Cortex of kidney (tissue), 1 donor: ENCODE measurements at places on chromosomes 1 and 21.

GRCh38 chr1:175133673-175134435, 58.7 kb downstream of the KIAA0040 start:
- no peak for DNase-seq

DNA sequence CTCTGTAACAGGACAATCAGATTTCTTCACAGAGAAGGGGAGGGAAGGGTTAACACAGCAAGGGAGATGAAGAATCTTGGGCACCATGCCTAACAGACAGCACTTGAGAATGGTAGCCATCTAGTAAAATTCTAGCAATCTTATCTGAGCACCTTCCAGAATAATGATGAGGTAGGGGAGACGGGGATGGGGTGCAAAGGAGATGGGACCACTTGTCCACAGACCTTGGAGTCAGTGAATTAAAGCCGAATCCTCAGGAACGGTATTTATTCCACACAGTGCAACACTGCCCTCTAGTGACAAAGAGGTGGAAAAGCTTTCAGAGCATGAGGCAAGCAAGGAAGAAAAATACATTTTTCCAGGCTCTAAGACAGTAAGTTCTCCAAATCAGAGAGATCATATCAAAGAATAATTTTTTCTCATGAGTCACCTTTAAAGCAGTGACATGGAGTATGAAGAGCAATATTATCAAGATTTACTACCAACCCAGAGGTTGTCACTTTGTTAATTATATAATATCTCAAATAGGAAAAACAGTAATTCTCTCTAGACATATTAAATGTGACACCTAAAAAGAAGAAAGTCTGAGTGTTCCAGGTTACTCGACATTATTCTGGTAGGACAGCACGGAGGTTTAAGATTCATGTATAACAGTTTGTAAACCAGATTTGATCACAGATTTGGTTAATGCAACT, 43.3 kb upstream of the LPAR3 start:
- DNase-seq = no peak

GRCh38 chr1:166153525-166154314, 13.1 kb downstream of the FAM78B start:
- no peak for DNase-seq

GRCh38 chr1:19410393-19410792, 74.9 kb downstream of the CAPZB start:
- no peak for DNase-seq

- no peak for DNase-seq
These were observed 213.3 kb upstream of the DAB1 start for GRCh38 chr1:57637155-57637554.

DNA sequence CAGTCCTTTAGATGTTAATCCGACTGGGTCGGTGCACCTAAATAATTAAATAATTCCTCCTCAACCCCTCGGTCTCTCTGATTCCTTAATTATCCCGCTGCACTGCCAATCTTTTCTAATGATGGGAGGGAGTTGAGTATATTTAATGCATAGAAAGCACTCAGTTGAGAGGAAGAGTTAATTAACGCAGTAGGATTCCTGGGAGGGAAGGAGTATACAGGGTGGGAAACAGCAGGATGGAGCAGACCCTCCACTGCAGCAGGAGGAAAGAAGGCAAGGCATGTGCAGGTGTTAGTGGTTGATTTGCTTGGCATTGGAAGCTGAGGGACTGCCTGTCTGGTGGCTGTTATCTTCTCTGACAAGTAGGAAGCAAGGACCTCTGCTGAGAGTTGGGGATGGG, 9.9 kb upstream of the REN start:
- no peak for DNase-seq

GRCh38 chr1:3369446-3370076, 84.9 kb upstream of the ARHGEF16 start:
- no peak for DNase-seq

- DNase-seq = no peak
These were observed 43.8 kb downstream of the CD53 start for GRCh38 chr1:110916669-110917306.

DNA sequence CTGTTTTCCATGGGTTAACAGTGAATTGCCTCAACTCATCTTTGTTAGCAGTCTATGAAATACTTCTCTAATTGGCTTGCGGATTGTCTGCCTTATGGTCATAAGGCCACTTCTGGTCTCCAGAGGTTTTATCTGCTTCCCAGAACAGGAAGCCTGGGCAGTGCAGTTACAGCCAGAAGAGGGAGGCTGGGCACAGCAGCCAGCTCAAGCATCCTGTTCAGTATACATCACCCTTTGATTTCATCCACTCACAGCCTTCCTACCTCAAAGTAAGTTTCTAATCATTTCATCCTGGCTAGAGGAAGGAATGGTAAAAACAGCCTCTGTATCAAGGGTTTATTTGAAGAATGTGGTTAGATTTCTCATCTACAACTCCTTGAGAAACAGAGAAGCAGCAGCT, 311.5 kb upstream of the DEPDC1 start:
- no peak for DNase-seq

DNA sequence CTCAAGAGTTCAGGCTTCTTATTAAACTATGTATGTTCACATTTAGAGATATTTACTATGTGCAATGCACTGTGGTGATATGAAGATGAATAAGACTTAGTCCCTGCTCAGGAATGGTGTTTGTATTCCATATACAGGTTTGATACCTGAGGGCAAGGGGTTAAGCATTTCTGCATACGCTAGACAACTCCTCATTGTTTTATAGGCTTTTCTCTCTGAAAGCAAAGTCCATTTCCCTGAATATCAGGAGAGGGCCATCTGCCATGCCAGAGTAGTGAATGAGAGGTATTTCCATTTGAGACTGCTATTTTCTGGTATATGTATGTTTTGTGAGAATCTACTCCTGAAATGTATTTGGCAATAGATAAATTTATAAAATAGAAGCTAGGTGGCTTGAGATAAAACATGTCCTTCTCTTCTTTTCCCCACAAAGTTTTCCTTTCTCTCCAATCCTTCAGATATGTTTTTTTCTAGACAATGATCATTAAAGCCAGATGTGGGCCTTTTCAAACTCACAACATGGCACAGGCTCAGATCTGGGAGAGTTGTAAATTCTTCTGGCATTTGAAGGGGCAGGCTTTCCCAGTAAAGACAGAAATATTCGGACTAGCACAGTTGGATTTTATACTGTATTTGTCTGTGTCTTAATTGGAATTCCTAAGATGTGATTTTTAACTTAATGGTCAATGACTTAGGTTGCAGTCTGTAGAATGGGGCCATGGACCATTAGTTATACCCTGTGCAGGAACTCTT, 73.3 kb upstream of the WDR26 start:
- DNase-seq = no peak

GRCh38 chr21:32335601-32336575, 37.2 kb downstream of the MRAP start:
- no peak for DNase-seq

DNA sequence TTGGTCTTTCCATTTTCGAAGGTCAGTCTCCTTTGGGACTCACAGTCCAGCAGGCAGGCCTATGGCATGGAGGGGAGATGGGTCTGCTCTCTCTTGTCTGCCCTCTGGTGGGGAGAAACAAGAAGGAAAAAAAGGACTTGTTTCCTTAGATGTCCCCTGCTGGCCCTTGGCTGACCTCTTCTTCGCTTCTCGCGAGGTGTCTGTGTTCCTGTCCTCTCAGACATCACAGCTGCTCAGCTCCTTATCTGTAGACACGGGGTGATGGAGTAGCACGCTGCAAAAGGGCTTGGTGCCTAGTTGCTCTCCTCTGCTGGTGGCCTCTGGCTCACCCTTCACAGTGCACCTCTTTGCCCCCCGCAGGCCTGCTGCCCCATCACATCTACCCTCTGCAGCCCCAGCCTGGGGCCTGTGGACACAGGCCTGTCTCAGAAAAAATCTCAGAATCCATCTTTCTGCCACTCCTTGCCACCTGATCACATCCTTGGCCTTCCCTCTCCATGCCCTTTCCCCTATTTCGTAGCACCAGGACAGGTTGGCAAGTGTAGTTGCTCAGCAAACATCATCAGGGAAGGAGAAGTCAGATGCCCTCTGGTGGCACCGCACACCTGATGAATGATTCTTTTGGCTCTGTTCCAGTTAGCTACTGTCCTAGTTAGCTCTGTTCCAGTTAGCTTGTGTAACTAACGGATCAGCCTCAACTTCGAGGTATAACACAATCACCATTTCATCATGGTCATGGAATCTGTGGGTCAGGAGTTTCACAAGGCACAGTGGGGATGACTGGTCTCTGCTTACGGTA, 18.7 kb upstream of the AK2 start:
- no peak for DNase-seq

- no peak for DNase-seq
These were observed 108.8 kb downstream of the NAV1 start for GRCh38 chr1:201647722-201648065.

DNA sequence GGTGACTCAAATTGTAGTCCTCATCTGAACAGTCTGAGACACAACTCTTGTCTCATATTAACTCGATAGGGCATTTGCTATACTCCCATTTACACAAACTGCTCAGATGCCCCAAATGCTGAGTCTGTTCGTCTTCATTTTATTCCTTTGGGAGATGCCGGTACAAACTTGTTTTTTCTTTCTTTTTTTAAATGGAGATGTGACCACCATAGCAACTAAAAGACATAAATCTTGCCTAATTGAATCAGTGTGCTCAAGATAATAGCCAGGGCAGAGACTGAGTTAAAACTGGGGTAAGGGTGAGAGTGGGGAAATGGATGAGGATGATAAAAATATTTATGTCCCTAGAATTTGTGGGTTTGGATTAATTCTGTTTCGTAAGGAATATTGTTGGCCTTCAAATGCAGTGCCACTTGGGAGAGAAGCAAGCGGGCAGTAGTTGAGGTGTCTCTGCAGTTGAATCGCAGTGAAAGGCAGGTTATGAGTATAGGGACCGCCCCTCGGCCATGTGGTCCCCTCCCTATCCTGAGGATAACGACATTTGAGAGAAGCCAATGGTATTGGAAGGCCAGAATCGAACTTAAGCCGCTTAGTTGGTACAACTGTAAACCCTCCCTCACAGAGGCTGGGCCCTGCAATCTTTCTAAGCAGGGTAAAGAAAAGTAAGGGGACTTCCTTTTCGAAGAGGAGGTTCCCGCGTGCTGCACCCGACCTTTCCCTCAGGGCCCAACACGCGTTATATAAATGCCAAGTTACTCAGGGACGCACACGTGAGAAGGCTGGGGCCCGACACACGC, 859 bp upstream of the LRRC8B start:
- DNase-seq = no peak

DNA sequence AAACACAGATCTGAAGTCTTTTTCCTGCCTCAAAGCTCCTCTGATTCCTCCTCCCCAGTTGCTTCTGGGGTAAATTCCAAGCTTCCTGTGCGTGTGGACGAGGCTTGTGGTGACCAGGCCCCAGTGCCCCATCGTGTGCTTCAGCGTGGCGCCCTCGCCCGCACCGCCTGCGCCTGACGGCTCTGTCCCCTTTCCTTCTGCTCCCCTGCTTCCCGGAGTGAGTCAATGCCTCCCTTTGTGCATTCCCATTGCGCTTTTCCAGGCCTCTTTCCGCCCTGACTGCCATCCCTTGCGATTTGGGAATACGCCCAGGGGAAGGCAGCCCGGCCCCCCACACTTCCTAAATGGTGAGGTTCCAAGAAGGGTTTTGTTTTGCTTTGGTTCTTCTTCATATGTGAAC, 36.3 kb downstream of the FAAP20 start:
- DNase-seq = no peak

DNA sequence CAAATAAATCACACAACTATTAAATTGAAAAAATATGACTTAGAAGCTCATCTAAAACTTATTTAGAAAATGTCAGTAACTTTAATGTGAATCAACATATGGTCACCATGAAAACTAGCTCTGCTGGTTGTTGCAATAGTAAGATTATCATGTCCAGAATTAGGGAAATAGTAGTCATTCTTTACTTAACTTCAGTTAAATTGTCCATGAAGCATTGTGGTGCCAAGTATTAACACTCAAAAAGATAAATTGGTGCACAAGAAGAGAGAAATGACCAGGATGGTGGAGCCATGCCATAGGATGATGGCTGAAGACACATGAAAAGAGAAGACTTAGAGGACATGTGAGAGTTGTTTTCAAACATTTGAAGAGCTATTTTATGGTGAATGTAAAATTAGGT, 130.2 kb upstream of the PTGFR start:
- DNase-seq = no peak

DNA sequence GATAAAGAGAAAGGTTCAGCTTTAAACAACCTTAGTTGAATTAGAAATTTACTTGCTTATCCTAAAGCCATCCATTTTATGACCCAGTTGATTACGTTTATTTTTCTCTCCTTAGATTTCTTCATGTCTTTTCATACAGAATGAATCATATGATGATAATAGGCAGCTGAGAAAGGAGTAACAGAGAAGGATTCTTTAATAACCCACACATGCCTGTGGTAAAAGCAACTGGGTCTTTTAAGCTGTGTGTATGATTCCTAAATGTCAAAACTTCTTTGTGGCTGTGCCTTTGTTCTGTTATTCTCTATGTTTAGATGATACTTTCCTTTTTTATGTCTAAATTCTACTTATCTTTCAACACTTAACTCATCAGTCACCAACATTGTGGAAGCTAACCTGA, 626.5 kb downstream of the NCAM2 start:
- DNase-seq = no peak

- DNase-seq = no peak
These were observed 49.5 kb downstream of the ATP5PO start for GRCh38 chr21:33865996-33866575.

DNA sequence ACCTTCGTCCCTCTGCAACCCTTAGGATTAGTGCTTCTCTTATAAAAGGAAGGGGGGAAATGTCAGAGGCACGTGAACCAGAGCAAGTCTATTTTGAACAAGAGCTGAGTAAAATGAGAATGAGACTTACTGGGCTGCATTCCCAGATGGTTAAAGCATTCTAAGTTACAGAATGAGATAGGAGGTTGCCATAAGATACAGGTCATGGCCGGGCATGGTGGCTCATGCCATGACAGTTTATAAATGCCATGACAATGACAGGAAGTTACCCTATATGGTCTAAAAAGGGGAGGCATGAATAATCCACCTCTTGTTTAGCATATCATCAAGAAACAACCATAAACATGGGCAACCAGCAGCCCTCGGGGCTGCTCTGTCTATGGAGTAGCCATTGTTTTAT, 2.5 kb upstream of the AQP10 start:
- no peak for DNase-seq

GRCh38 chr1:161229896-161230295, 4.0 kb downstream of the TOMM40L start:
- no peak for DNase-seq

- DNase-seq = no peak
These were observed at the start of gene LCK for GRCh38 chr1:32250893-32251716. TSS of gene LCK (plus strand) at chr1:32251265. CDS start at chr1:32274330, 23,065 bp downstream.

DNA sequence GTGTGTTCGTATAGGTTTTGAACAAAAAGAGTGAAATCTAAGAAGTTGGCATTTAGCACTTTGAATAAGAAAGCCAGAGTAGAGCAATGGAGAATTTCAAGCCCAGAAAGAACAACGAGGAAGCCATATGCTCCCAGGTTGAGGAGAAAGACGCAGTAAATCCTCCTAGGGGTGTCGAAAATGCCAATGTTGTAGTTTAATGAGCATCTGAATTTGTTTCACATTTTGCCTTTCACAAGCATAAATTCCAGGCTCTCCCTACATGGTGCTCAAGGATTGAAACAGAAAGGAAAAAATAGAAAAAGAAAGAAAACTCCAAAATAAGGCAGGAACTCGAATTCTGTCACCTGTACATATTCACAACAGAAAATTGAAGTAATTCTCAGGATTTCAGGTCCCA, 264.7 kb upstream of the SGIP1 start:
- DNase-seq = no peak

- no peak for DNase-seq
These were observed 40.8 kb downstream of the KIAA1614 start for GRCh38 chr1:180953291-180954004.

- no peak for DNase-seq
These were observed 23.4 kb downstream of the TTC39A start for GRCh38 chr1:51306950-51307349.
